ENCODE measurements at places on chromosomes 2 and 18.

- no peak for DNase-seq
These were observed 160.4 kb downstream of the KLHL29 start for GRCh38 chr2:23545396-23545795.

- DNase-seq: no peak
These were observed 21.1 kb upstream of the IHH start for GRCh38 chr2:219081701-219082331.

GRCh38 chr2:151774506-151774905 is 40.2 kb upstream of the NEB start:
- DNase-seq: no peak

- no peak for DNase-seq
These were observed 615 bp upstream of the CCNT2 start for GRCh38 chr2:134917888-134918525.

DNA sequence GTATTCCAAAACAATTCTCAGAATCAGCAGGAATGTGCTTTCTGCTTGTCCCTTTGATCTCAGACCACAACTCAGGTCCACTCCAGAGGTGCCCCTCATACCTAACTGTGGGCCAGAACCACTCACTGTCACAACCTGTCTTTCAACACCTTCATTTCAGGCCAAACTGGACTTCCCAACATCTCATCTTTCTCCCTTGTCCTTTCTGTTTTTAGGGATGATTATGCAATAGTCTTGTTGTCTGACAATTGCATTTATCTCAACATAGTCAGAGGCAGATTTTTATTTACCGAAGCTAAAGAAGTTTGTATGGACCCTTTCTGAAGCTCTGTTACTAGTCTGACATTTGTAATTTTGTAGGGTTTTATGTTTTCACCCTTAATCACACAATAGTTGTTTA is 95.9 kb downstream of the EPHA4 start:
- DNase-seq: no peak

- no peak for DNase-seq
These were observed 1.3 kb downstream of the ZNF521 start for GRCh38 chr18:25350489-25351251.

DNA sequence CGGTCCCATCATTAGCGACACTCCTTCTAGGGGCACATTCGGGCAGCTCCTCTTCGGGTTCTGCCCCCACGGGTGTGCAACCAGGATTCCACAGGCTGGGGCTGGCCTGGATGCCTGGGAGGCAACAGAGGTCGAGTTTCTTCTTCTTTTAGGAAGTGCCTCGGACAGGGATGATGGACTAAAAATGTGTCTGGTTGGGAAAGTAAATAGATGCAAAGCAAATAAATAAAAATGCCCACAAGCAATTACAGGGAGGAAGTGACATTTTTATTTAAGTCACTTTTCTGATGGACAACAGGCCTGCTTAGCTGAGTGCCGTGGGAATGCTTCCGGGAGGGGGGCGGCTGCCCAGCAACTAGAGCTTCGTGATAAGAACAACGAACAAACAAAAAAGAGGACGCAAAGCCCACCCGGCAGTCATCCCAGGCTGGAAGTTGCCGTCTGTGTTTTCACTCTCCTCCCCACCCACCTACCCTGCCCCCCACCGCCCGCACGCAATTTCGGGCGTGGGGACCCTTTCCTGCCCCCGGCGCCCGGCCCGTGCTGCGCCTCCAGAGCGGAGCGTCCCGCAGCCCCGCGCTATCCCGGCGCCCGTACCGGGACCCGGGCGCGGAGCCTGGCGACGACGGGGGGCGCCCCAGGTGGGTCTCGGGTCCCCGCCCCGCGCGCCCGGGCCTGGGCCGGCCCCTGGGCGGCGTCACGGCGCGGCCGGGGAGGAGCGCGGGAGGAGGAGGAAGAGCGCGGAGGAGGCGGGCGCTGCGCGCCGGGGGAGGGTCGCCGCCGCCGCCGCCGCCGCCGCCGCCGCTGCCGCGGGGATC is 412 bp upstream of the NCK2 start:
- no peak for DNase-seq

- no peak for DNase-seq
These were observed 744.8 kb upstream of the ID2 start for GRCh38 chr2:7937082-7937481.

DNA sequence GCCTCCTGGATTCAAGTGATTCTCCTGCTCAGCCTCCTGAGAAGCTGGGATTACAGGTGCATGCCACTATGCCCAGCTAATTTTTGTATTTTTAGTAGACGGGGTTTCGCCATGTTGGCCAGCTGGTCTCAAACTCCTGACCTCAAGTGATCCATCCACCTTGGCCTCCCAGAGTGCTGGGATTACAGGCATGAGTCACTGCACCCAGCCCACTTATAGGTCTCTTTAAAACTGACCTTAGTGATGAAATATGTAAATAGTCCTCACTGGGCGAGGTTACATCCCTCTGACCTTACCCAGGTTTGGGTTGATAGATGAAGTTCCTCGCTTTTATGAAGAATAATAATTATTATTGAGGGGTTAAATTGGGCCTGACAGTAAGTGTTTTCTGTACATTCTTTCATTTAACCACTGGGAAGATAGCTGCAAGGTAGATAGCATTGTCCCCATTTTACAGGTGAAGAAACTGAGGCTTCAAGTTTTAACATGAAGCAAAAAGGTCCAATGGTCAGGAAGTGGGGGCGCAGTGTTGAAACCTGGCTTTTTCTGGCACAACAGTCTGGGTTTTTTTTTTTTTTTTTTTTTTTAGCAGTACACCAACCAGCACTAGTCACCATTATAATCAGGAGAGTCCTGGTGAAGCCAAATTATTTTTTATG is 174.8 kb upstream of the EPAS1 start:
- DNase-seq: no peak

GRCh38 chr2:43131051-43131889 is 95.1 kb downstream of the ZFP36L2 start:
- DNase-seq: no peak

GRCh38 chr18:48367557-48367956 is 41.6 kb downstream of the ZBTB7C start:
- DNase-seq: no peak

- DNase-seq: no peak
These were observed 467.2 kb downstream of the LRRTM4 start for GRCh38 chr2:77054938-77055337.

DNA sequence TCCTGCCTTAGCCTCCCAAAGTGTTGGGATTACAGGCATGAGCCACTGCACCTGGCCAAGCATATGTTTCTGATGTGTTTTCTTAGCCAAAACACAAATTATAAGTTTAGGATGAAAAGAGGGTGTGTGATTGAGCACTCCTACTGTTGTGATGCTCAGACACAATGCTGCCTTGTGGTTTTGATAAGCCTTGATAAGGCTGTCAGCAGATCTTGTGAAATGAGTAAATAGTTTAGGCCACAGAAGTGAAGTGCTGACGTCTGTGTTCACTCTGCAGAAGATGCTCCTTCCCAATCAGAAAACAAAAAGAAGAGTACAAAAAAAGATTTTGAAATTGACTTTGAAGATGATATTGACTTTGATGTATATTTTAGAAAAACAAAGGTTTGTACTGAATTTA is 24.3 kb downstream of the NCAPH start:
- DNase-seq: no peak

DNA sequence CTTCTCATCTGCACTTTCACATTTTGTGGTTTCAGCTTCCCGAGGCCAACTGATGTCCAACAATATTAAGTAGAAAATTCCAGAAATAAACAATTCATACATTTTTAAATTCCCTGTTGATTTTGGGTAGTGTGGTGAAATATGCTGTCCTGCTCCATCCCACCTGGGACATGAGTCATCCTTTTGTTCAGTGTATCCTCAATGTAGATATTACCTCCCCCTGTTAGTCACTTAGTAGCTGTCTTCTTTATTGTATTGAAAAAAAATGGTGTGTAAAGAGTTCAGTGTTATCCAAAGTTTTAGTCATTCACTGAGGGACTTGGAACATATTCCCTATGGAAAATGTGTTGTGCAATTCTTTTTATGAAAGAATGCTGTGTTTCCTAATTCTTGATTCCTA is 348.1 kb downstream of the SOCS6 start:
- DNase-seq: no peak

- no peak for DNase-seq
These were observed 860.1 kb downstream of the BCL11A start for GRCh38 chr2:59693231-59693959.
